ENCODE measurements at places on chromosomes 11 and 22. TPM values are rescaled to one million over a fixed set of nuclear protein-coding genes. Genes with fewer than 3 reads are reported as not detected.

Gene OR52A1
- total RNA-seq = not detected

Gene SLC16A8
- not detected for total RNA-seq

Gene TMEM121B
- 0.73 TPM for total RNA-seq

Gene RASL10A
- 0.61 TPM for total RNA-seq

Gene MPEG1
- 5.3 TPM for total RNA-seq

Gene OR10A6
- total RNA-seq = not detected

Gene ARHGAP8
- not detected for total RNA-seq

Gene PPFIBP2
- total RNA-seq = 35.0 TPM

Gene FAT3
- total RNA-seq = 0.92 TPM

Measured in psoas muscle (tissue), 8 donors.